ENCODE measurements at places on chromosomes 11 and 22. TPM values are rescaled to one million over a fixed set of nuclear protein-coding genes. Genes with fewer than 3 reads are reported as not detected.

GRCh38 chr11:130403271-130403804 lies 25.1 kb downstream of the ADAMTS8 start:
- H3K4me3 ChIP-seq, result no peak overlapping the region
- peaks cover 26% of the 10 kb centered on the region for H3K27me3 ChIP-seq
- H3K36me3 ChIP-seq, result no peaks in the 10 kb centered on the region

The RASD2 gene
- total RNA-seq, result 0.14 TPM

The DDIAS gene
- total RNA-seq, result 4.0 TPM

DNA sequence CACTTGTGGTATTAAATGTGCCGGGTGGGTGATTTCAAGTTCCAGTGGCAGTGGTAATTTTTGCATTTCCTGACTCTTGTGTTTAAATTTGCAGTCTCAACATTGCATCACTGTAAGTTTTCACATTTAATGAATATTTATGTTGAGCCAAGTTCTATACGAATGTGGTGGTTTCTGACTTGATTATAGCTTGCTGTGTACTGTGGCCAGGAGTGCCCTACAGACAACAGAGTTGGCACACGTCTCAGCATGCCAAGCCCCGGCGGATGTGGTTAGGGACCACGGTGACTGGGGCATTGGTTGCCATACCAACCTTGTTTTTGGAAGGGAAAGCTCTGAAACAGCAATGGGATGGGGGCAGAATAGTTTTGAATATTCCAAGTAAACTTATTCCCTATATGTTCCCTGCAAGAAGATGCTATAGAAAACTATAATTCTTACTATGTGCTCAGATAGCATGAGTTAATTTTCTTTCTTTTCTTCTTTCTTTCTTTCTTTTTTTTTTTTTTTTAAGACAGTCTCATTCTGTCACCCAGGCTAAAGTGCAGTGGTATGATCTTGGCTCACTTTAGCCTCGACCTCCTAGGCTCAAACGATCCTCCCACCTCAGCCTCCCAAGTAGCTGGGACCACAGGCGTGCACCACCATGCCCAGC lies 16.0 kb downstream of the ZNRF3 start:
- H3K27me3 ChIP-seq, result no peaks in the 10 kb centered on the region
- H3K4me1 ChIP-seq, result peaks cover 73% of the 10 kb centered on the region
- no peak overlapping the region for H3K4me3 ChIP-seq
- no peak for DNase-seq
- peak overlapping the region; percentile 90 for H3K27ac ChIP-seq

GRCh38 chr11:57325735-57326048 lies 940 bp upstream of the TNKS1BP1 start:
- H3K4me3 ChIP-seq, result peak overlapping the region; percentile 71
- H3K4me1 ChIP-seq, result peaks cover 56% of the 10 kb centered on the region
- H3K36me3 ChIP-seq, result peaks cover 38% of the 10 kb centered on the region
- H3K27ac ChIP-seq, result peak overlapping the region; percentile 99
- H3K27me3 ChIP-seq, result no peaks in the 10 kb centered on the region
- DNase-seq, result no peak

The INTS4 gene
- 44.7 TPM for total RNA-seq

The ZNRF3 gene
- total RNA-seq, result 35.9 TPM

The SLC22A12 gene
- not detected for total RNA-seq

The SCGB2A2 gene
- not detected for total RNA-seq

The OR6M1 gene
- not detected for total RNA-seq

The CCDC188 gene
- total RNA-seq, result not detected

GRCh38 chr11:33531743-33532181 lies 168.9 kb downstream of the C11orf91 start:
- no peak overlapping the region for H3K27ac ChIP-seq
- no peak for DNase-seq
- H3K4me3 ChIP-seq, result no peak overlapping the region
- H3K4me1 ChIP-seq, result peaks cover 2% of the 10 kb centered on the region

DNA sequence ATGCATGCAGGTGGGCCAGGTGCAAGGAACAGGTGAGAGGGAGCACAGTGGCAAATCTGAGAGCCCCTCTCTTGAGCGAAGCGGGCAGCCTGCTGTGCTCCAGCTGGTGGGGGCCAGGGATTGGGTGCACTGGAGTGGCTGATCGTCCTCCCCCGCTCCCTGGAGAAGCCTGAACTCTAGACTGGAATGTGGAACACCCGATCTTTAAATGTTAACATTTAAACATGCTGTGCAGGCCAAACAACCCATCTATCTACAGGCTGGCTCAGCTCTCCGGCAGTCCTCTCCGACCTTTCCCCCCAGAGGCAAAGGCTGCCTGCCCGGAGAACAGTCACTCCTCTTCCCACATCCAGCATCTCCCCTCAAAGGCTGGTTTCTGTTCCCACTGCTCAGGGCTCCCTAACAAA lies 5.1 kb downstream of the MRGPRF start:
- H3K27ac ChIP-seq, result peak overlapping the region; percentile 64
- no peak for DNase-seq
- peaks cover 4% of the 10 kb centered on the region for H3K27me3 ChIP-seq
- peaks cover 42% of the 10 kb centered on the region for H3K4me1 ChIP-seq

GRCh38 chr11:100680070-100680469 lies 7.0 kb upstream of the ARHGAP42 start:
- peak overlapping the region; percentile 43 for H3K27ac ChIP-seq
- no peak for DNase-seq
- H3K4me3 ChIP-seq, result no peak overlapping the region
- H3K27me3 ChIP-seq, result no peaks in the 10 kb centered on the region

- no peaks in the 10 kb centered on the region for H3K27me3 ChIP-seq
- H3K36me3 ChIP-seq, result peaks cover 1% of the 10 kb centered on the region
- no peak overlapping the region for H3K27ac ChIP-seq
Measured at GRCh38 chr22:26756675-26757293, 99.4 kb downstream of the MIAT start.

The OR51T1 gene
- total RNA-seq, result not detected

DNA sequence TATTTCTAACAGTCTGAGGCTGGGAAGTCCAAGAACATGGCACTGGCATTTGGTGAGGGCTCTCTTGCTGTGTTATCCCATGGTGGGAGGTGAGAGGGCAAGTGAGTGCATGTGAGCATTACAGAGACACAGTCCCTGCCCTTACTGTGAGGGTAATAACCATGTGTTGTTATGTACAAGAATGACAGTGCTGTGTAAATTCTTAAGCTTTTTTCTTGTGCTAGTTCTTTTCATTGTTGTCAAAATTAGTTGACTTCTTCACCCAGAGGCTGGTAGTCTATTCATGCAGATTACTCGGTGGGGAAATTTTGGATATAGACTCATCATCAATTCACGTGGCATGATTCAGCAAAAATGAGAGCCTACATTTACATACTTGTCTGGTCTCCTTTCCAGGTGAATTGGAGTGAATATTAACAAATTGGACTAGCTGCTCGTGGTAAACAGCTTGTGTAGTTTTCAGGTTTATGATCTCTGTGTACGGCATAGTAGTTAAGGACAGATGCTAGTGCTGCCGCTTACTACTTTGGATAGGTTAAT lies 49.3 kb downstream of the ATXN10 start:
- no peak for DNase-seq
- no peak overlapping the region for H3K27ac ChIP-seq
- H3K27me3 ChIP-seq, result no peaks in the 10 kb centered on the region
- peaks cover 6% of the 10 kb centered on the region for H3K4me1 ChIP-seq
- no peak overlapping the region for H3K4me3 ChIP-seq
- peaks cover 32% of the 10 kb centered on the region for H3K36me3 ChIP-seq

- peak overlapping the region; percentile 28 for H3K27ac ChIP-seq
- H3K4me3 ChIP-seq, result no peak overlapping the region
- H3K27me3 ChIP-seq, result no peaks in the 10 kb centered on the region
- no peak for DNase-seq
- peaks cover 5% of the 10 kb centered on the region for H3K36me3 ChIP-seq
Measured at GRCh38 chr11:44221456-44221855, 88.5 kb downstream of the ALX4 start.

The PRR33 gene
- total RNA-seq, result not detected

- no peak overlapping the region for H3K4me3 ChIP-seq
- no peak overlapping the region for H3K27ac ChIP-seq
- H3K27me3 ChIP-seq, result no peaks in the 10 kb centered on the region
- no peaks in the 10 kb centered on the region for H3K36me3 ChIP-seq
Measured at GRCh38 chr22:39498802-39499201, 3.3 kb upstream of the MIEF1 start.

The PNPLA5 gene
- not detected for total RNA-seq

- H3K27ac ChIP-seq, result no peak overlapping the region
- H3K4me3 ChIP-seq, result peak overlapping the region; percentile 85
- peaks cover 28% of the 10 kb centered on the region for H3K27me3 ChIP-seq
- peaks cover 8% of the 10 kb centered on the region for H3K4me1 ChIP-seq
Measured at GRCh38 chr11:123431619-123432018, 1.6 kb downstream of the GRAMD1B start.

The FAM181B gene
- total RNA-seq, result 0.47 TPM

DNA sequence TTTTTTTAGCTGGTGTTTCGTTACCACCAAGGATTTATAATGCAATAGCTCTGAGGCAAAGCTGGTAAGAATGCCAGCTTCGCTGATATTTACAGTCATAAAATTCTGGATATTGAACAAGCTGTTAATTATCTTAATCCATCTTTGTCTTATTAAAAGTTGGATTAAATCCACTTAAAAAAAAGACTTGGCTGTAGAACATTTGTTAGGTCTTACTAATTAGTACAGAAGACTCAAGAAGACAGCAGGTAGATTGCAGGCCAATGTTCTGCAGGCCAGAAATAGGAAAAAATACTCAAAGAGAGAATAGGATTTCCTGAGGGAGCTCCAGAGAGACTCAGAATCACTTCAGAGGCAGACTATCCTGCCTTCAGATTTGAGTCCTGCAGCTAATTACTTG lies 7.5 kb downstream of the ROBO4 start:
- H3K4me3 ChIP-seq, result no peak overlapping the region
- H3K27me3 ChIP-seq, result peaks cover 62% of the 10 kb centered on the region
- no peak overlapping the region for H3K27ac ChIP-seq
- DNase-seq, result no peak
- H3K4me1 ChIP-seq, result no peaks in the 10 kb centered on the region
- no peaks in the 10 kb centered on the region for H3K36me3 ChIP-seq

DNA sequence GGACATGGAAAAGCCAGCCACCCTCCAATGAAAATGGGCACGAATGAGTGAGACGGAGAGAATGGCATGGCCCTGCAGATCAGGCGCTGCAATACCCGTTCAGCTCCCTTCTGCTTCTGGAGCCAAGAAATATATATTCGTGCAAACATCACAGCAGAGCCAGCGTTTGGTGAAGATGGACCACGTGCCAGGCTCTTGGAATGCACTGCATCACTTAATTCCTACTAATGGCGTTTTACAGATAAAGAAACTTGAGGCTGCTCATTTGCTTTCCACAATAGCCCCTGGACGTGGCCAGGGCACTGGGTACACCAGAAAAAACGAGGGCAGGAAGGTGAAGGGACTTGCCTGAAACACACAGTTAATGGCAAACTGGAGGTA lies 1.6 kb upstream of the FXYD2 start:
- no peak for DNase-seq
- no peak overlapping the region for H3K4me3 ChIP-seq
- peaks cover 37% of the 10 kb centered on the region for H3K27me3 ChIP-seq
- H3K27ac ChIP-seq, result no peak overlapping the region
- peaks cover 21% of the 10 kb centered on the region for H3K4me1 ChIP-seq

The KRTAP5-10 gene
- 0.31 TPM for total RNA-seq

The KDELR3 gene
- 14.5 TPM for total RNA-seq

The LRRC51 gene
- 4.3 TPM for total RNA-seq

DNA sequence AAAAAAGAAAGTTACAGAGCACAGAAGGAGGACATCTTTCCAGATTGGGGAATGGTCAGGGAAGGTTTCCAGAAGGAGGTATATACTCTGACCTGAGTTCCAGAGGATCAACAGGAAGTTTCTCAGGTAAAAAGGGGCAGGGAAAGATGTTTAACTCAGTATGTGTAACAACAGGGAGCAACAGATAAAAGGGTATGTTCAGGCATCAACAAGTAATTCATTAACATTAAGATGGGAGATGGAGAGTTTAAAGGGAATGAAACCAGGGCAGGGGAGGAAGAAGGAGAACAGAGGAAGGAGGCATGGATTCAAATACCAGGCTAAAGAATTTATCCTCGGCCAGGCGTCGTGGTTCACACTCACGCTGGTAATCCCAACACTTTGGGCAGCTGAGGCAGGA lies 2.5 kb upstream of the DENND5A start:
- no peak overlapping the region for H3K27ac ChIP-seq
- H3K4me3 ChIP-seq, result no peak overlapping the region
- peaks cover 23% of the 10 kb centered on the region for H3K4me1 ChIP-seq

GRCh38 chr11:126716456-126717083 lies 284.0 kb downstream of the KIRREL3 start:
- H3K4me1 ChIP-seq, result peaks cover 4% of the 10 kb centered on the region
- H3K27me3 ChIP-seq, result peaks cover 70% of the 10 kb centered on the region
- no peaks in the 10 kb centered on the region for H3K36me3 ChIP-seq
- no peak overlapping the region for H3K27ac ChIP-seq
- DNase-seq, result peak; percentile 72

- no peak for DNase-seq
- H3K4me1 ChIP-seq, result peaks cover 12% of the 10 kb centered on the region
- no peak overlapping the region for H3K27ac ChIP-seq
- peaks cover 4% of the 10 kb centered on the region for H3K27me3 ChIP-seq
- no peak overlapping the region for H3K4me3 ChIP-seq
Measured at GRCh38 chr22:19693981-19694670, 20.2 kb upstream of the SEPTIN5 start.

GRCh38 chr11:114955923-114956322 lies 277.6 kb downstream of the NXPE2 start:
- H3K27me3 ChIP-seq, result peaks cover 27% of the 10 kb centered on the region
- no peak for DNase-seq
- no peaks in the 10 kb centered on the region for H3K4me1 ChIP-seq

DNA sequence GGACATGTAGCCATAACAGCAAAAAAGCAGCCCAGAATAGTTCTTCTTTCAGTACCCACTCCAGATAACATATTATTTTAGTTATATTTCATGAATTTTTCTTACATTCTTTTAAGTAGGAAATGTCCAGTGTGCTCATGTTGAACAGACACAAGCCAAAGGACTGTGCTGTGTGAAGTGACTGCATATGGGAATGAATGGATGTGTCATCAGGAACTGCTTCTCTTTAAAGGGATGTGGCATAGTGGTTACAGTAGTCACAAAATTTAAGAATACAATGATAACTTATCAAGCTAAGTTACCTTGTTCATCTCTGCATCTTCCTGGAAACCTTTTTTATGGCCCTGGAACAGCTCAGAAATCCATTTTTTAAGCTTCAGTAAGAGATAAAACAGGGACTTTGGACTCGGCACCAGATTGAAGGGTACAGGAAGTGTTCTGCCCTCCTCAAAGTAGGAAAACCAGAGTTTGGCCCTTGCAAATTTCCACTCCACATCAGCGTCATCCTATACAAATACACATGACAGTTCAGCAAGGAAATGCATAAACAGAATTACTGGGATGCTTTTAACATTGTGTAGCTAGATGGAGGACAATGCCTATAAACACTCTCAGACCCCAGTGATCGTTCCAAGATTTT lies 112.8 kb downstream of the TRPC6 start:
- H3K4me3 ChIP-seq, result no peak overlapping the region
- H3K4me1 ChIP-seq, result peaks cover 14% of the 10 kb centered on the region
- H3K27ac ChIP-seq, result peak overlapping the region; percentile 36
- no peaks in the 10 kb centered on the region for H3K27me3 ChIP-seq
- no peaks in the 10 kb centered on the region for H3K36me3 ChIP-seq
- no peak for DNase-seq

- H3K4me1 ChIP-seq, result peaks cover 6% of the 10 kb centered on the region
- no peak overlapping the region for H3K4me3 ChIP-seq
Measured at GRCh38 chr11:65307298-65308229, 7.1 kb upstream of the CDC42EP2 start.

All from mesothelial cell of epicardium (in vitro differentiated cells).